ENCODE measurements at places on chromosomes 7 and 10.

DNA sequence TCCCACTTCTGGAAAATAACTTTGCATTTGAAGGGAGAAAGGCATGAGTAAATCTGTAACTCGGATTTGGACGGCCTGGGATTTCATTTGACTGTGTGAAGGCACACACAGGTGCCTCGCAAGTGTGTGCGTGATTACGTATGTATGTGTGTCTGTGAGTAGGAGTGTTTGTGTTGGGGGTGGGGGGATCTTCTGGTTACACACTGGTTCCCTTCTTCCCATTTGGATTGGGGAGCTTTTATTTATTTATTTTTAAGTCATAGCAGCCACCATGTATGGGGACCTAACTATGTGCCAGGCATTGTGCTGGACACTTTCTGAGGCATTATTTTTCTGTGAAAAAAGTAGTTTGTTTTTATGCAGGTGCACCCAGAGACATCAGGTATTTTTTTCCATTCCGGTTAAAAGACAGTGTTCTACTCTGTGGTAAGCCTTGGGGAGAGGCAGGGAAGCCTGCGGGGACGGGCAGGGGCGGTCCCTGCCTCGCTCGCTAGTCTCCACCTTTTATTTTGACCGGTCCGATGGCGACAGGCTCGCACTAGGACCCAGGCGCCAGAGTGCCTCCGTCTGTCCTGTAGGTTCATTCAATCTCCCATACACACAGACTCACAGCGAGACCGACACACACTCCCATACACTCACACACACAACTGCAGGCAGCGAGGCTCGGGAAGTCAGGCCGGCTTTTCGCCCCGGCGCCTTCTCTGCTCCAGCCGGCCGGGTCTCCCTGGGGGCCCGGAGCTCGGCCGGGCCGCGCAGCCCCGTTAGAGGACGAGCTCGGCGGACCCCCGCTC, at the start of gene MXI1:
TSS of gene MXI1 (plus strand) at position 595 of the 794 bp plus-strand sequence. CDS start 204 bp downstream, outside the sequence.
- peak; percentile 20 for DNase-seq

GRCh38 chr7:87435546-87435945, 39.9 kb downstream of the ABCB4 start:
- DNase-seq: no peak

DNA sequence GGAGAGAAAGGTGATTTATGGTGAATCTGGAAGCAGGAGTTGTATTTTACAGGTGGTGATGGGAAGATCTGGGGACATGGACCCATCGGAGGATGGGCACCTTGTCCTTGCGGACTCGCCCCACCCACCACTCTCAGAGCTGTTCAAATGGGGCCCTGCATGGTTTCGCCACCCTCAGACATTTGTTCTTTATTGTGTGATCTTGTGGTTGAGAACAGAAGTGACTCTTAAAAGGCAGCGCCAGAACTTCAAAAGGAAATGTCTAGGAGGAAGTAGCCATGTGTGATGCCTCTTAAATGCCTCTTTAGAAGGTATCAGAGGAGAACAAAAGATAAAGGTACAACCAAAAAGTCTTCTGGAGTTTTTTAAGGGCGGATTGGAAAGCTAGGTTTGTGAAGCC, 205.7 kb downstream of the KIAA1217 start:
- DNase-seq: no peak

DNA sequence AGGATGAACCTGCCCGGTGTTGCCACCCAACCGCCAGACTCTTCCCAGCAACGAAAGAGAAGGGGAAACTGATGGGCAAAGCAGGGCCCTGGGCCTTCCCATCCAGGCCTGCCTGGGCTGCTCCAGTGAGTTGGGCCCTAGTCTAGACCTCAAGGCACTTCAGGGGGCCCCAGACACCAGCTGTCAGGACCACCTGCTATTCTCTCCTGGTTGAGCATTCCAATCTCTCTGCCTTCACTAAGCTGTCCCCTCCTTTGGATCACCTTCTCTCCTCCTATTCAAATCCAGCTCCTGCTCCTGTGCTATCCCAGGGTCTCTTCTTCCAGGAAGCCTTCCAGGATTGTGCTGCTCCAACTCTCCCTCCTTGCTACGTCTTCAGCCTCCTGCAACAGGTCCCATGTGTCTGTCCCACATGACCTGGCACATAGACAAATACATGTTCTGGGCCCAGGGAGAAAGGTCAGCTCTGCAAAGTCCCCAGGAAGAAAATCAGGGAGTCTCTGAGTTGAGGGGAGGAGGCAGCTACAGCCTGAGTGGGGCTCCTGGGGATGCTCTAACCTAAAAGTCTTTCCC, 3.1 kb downstream of the STX1A start:
- no peak for DNase-seq

DNA sequence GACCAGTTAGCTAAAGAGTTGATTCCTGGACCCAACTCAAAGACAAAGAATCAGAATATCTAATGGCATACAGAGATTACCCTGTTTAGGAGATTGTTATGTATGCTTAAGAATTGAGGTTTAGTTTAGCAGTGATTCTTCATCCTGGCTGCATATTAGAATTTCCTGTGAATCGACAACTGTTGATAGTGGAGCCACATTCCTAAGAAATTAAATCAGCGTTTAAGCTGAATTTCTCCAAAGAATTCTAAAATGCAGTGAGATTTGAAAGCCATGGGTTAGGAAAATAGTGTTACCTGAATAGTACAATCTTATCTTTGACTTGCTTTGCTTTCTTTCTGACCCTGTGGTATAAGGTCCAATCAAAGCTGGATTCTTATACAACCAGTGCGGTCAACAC, 16.4 kb upstream of the FERD3L start:
- no peak for DNase-seq

DNA sequence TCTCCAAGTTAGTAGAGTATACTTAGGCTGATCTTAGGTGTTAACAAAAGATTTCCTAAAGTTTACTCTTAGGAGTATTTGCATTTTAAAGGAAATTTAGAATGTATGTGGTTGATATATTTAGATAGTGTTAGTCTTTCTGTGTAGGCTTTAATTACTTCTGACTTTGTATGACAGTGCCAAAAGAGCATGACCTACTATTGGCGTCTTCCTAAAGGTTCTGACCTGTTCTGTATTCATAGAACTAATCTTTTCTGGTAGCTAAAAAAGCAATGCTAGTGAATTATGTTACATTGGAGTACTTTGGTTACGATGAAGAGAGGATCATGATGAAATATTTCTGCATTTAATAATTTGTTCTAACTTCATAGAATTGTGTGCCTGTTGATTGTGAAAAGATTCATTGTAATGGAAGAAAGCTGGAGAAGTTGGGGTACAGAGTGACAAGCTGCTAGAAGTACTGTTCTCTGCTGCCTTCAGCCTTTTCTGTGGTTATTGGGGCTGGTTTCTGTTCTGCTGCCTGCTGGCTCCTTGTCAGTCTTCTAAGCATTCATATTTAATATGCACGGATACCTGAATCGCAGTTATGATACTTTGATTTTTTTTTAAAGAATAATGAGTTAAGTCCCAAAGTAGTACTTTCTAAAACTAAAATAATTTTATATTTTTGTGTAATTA, 13.2 kb downstream of the WAC start:
- DNase-seq: no peak

GRCh38 chr7:111561654-111561903, 713 bp downstream of the IMMP2L start:
- no peak for DNase-seq

- DNase-seq: no peak
Measured at GRCh38 chr10:12262278-12262981, 66.4 kb downstream of the CDC123 start.

- DNase-seq: no peak
Measured at GRCh38 chr10:62806251-62806650, 1.7 kb downstream of the ADO start.
